ENCODE measurements at places on chromosomes 3 and 15.

GRCh38 chr3:175743733-175744400, 884.7 kb downstream of the NAALADL2 start:
- DNase-seq: no peak

DNA sequence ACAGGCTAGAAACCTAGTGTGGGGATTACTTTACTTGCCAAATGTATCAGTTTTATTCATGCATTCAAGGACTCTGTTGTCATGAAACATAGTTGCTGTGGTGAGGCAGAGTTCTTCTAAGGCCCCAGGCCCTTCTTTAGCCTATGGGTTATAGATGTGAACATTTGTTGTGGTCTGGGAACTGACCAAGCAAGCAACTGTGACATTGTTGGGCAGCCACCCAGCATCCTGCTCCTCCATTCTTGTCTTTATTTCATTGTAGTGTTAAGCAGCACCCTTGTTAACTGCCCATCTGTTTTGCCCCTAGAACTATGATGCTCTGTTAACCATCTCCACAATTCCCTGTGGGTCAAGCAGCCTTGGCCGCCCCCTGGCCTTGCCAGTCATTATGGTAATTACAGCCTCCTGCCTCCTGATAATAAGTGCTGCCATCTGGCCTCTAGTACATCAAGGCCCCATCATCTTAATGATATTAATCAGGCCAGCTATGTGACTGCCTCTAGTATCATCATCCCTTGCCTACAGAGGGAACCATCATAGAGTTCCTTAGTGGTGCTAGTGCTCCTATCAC, 12.2 kb upstream of the IFT57 start:
- DNase-seq: no peak

GRCh38 chr15:91279486-91279885, 179.4 kb downstream of the SV2B start:
- no peak for DNase-seq

DNA sequence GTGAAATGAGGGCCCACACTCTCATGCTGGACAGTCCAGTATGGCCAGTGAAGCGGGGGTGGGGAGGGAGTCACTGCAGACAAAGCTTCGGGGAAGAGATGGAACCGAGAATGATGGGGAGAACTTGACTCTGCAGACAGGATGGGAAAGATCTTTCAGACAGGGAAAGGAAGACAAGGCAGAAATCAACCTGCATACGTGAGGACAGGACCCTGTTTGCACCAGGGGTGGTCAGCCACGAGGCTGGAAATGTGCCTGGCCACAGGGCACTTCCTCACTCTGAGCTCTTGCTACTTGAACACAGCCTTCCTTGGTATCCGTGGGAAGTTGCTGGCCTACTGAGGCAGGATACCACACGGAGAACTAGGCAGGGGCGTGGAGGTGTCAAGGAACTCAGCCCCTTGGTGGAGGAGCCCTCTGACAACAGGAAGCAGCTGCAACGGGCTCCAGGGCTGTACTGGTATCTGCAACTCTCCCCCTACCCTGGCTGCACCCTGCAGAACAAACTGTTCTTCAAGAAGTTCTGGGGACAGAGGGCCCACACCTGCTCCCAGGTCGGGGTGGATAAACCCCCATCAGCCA, 9.3 kb upstream of the SRP14 start:
- no peak for DNase-seq

DNA sequence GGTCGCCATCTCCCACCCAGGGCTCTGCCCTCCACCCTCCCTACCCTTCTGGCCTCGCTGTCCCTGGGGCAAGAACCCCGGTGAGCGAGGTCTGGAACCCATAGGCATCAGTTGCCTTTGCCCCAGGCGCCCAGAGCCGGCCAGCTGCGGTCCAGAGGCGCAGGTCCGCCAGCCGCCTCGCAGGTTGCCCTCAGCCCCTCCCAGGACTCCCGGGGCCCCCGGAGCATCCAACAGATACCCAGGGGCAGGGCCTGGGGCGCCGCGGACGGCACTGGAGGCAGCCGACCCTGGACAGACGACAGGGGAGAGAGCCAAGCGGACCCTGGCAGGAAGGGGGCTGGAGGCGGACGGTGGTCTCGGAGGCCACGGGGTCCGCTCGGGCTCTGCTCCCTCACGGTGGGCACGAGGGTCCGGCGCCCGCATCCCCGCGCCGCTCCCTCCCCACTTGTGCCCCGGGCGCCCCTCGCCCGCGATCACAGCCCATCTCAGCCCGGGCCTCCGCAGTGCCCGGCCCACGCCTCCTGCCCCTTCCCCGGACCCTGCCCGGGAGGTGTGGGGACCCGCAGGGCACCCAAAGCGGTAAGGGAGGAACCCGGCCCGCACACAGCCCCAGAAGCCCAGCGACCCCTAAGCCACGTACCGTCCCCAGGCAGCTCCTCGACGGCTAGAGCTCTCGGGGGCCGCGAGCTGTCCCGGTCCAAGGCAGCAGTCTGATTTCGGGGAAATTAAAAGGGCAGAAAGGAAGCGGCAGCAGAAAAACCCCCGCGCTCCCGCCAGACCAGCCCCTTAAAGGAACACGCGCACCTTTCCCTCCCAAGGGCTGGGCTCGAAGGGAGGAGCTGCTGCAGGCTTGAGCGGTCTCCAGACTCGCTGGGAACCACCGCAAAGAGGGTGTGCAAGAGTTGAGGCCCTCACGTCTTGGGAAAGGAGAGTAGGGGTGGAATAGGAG, at the start of gene HAPLN3:
Gene HAPLN3, minus strand, starts transcription at position 726 of the 949 bp plus-strand sequence. CDS start 8,246 bp downstream, outside the sequence.
- no peak for DNase-seq

DNA sequence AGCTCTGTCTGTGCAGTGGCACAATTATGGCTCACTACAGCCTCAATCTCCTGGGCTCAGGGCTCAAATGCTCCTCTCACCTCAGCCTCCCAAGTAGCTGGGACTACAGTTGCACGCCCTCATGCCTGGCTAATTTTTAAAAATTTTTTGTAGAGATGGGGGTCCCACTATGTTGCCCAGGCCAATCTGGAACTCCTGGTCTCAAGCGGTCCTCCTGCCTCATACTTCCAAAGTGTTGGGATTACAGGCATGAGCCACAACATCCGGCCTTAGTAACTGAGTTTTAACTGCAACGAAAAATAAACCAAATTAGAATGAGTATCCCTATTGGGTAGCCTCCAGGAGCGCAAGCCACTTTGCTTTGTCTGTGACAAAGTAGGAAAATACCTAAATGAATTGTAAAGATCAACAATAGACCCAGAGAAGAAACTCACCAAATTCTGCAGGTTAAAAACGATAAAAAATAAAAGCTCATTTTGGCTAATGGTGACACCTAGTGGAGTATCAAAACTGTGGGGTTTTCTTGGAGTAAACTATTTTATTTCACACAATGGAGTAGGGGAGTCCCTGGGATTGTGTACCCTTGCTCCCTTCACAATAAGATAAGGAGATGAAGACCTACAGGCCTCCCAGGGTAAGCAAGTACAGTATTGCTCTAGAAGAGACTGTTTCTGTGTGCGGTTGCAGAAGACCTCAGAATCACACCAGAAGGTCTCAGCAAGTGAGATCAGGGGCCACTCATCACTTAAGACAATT, 21.0 kb upstream of the CA12 start:
- DNase-seq: peak; percentile 11

DNA sequence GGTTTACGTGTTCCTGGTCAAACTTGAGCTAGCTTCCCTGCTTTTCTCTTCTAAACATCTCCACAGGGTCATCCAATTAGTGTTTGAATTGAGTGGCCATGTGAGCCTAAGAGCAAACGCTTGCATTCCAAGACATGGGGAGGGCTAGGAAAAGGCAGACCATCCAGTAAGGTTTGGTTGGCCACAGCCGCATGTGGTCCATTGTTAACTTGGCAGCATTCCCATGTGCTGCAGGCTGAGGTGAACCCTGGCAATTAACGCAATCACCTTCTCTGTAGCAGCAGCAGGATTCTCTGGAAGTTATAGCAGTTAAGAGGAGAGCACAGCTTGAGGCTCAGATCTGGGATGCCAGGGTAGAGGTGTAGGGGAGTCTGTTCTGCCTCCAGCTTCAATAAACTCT, 502.2 kb upstream of the LMCD1 start:
- peak; percentile 8 for DNase-seq

- peak; percentile 76 for DNase-seq
Measured at GRCh38 chr3:125141596-125142419, 70.7 kb downstream of the SLC12A8 start.

DNA sequence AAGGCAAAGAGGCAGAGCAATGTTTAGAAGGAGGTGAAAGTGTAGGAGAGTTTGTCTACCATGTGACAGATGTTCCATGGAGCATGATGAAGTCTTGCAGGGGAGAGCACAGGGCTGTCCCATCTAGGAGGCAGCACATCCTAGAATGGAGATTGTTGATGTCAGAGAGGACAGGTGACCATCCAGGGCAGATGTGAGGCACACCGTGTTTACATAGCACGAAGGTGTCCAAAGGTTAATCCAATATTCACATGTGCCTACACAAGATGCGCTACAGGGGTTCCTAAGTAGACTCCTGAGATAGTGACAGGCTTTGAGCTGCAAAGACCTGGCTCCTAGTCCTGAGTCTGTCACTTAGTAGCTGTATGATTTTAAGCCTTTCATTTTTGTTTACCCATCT, 219.3 kb upstream of the SLCO3A1 start:
- DNase-seq: no peak

- no peak for DNase-seq
Measured at GRCh38 chr3:38353151-38353550, 6.6 kb downstream of the XYLB start.

DNA sequence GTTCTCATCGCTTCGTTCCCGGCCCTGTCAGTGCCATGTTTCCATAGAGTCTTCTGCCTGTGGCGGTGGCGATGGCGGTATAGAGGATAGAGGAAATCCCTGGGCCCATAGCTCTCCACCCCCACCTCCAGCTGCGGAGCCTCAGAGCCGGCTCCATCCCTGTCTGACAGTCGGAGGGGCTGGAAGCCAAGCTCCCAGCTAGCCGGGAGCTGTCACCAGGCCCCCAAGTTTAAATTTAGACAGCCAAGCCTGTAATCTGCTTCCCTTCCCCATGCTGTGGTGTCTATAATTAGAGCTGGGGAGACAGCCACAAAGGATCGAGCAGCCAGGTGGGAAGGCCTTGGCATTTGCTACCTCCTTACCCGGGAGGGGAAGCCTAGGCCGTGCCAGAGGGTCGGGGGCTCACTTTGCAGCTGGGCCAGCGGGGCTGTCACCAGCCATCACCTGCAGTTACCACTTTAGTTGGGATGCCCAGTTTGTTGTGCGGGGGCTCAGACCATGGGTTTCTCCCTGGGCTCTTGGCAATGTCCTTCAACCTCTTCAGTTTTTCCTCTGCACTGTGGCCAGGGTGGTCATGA, 56.3 kb upstream of the SEC13 start:
- DNase-seq: no peak

GRCh38 chr3:172082269-172082668, 42.9 kb downstream of the FNDC3B start:
- DNase-seq: no peak

- DNase-seq: no peak
Measured at GRCh38 chr3:173912126-173912525, 514.6 kb downstream of the NLGN1 start.

- no peak for DNase-seq
Measured at GRCh38 chr3:8529738-8530525, 28.3 kb downstream of the LMCD1 start.

DNA sequence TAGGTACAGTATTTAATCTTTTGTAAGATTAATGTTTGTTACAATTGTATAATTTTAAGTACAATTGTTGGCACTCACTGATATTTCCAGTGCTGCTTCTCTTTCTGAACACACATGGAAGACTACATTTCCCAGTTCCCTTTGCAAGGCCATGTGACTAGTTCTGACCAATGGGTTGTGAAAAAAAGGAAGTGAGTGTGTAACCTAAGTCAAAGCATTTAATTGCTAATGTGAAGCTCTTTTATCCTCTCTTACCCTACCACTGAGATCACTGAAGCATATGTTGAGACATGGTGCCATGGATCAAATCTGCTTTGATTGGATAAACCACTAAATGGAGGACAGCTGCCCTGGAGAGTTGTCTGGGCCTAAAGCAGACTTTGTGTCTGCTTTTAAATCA, 83.9 kb upstream of the PLXND1 start:
- peak; percentile 18 for DNase-seq

DNA sequence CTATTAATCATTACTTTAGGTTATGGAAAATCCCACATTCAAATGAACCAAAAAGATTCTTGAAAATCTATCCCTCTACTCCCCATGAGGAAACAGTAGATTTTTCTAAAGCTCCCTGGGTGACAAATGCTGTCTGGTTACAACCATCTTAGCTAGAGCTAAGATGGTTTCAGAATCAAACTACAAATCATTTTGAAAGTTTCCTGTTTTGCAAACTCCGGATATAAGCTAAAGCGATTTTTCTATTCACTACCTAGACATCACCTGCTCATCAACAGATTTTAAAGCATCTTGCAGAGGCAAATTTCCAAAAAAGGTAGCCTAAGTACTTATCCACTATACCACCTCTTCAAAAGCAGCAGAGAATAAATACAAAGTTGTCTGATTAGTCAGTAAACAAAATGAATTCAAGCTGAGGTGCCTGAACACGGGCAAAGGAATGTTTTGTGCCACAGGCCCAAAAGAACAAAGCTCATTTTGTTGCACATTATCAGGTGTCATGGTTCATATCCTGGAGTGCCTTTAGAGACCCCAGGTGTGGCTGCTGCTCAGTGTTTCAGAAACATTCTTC, 204.9 kb downstream of the TNIK start:
- DNase-seq: peak; percentile 35

DNA sequence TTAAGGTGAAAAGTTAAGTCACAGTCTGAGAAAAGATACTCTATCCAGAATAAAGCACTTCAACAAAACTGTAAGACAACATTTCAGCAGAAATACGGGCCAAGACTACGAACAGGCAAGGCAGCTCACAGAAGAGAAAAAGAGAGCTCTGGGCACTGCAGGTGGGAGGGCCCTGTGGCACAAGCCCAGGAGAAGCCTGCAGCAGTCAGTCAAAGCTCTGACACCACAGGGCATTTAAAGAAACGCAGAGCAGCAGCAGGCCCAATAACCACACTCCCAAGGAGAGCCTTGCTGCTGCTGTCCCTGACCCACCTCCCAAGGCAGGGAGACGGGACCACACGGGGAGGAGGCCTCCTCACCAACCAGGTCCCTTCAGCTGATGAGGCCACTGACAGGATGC, 19.2 kb downstream of the CHSY1 start:
- DNase-seq: no peak

- DNase-seq: peak; percentile 54
Measured at GRCh38 chr3:183766745-183767606, 58.4 kb downstream of the MAP6D1 start.

DNA sequence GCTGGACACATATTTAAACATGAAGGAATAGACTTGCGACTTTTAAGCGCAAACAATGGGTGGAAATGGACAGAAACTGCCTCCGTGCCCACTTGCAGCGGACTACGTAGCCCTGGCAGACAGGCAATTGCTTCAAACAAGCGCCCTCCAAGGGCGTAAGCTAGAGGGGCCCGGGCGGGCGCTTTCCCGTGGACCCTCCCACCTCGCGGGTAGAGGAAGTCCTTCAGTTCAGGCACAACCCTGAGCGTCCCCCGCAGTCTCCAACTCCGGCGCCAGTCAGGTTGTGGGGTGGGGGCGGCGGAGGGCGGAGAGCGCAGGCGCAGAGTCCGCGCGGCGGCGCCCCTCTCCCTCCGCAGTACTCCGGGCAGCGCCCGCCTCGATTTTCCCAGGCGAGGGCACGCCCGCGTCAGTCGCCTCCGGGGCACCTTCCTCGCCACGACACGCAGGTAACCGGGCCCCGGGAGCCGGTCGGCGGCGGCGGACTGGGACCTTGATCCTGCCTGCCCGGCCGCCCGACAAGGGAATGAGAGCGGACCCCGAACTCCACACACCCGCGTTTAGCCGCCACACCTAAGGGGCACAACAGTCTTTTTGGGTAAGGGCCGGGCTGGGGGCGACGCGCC, at the start of gene SLC35G2:
Gene SLC35G2, plus strand, starts transcription at position 358 of the 623 bp plus-strand sequence. CDS start 35,335 bp downstream, outside the sequence.
- DNase-seq: peak; percentile 85

- no peak for DNase-seq
Measured at GRCh38 chr15:87752250-87752951, 504.1 kb downstream of the NTRK3 start.
